Nephron progenitor cell (in vitro differentiated cells): ENCODE measurements at places on chromosomes 5 and 9.
A peak's percentile ranks its signal among the peaks of the same experiment; 100 is the strongest.

- no peak for DNase-seq
- no peaks in the 10 kb centered on the region for H3K36me3 ChIP-seq
- H3K27me3 ChIP-seq = peaks cover 28% of the 10 kb centered on the region
- no peaks in the 10 kb centered on the region for H3K4me1 ChIP-seq
Measured at GRCh38 chr5:170080217-170080616, 25.5 kb upstream of the FOXI1 start.

GRCh38 chr9:13942695-13943094 lies 371.2 kb downstream of the NFIB start:
- no peak overlapping the region for H3K4me3 ChIP-seq
- H3K27ac ChIP-seq = peak overlapping the region; percentile 92
- no peak for DNase-seq
- peaks cover 39% of the 10 kb centered on the region for H3K4me1 ChIP-seq

- H3K27me3 ChIP-seq = peaks cover 9% of the 10 kb centered on the region
- H3K4me1 ChIP-seq = peaks cover 7% of the 10 kb centered on the region
- no peak overlapping the region for H3K27ac ChIP-seq
- DNase-seq = no peak
- no peak overlapping the region for H3K4me3 ChIP-seq
- no peaks in the 10 kb centered on the region for H3K36me3 ChIP-seq
Measured at GRCh38 chr5:160448886-160449285, 27.2 kb downstream of the PTTG1 start.

DNA sequence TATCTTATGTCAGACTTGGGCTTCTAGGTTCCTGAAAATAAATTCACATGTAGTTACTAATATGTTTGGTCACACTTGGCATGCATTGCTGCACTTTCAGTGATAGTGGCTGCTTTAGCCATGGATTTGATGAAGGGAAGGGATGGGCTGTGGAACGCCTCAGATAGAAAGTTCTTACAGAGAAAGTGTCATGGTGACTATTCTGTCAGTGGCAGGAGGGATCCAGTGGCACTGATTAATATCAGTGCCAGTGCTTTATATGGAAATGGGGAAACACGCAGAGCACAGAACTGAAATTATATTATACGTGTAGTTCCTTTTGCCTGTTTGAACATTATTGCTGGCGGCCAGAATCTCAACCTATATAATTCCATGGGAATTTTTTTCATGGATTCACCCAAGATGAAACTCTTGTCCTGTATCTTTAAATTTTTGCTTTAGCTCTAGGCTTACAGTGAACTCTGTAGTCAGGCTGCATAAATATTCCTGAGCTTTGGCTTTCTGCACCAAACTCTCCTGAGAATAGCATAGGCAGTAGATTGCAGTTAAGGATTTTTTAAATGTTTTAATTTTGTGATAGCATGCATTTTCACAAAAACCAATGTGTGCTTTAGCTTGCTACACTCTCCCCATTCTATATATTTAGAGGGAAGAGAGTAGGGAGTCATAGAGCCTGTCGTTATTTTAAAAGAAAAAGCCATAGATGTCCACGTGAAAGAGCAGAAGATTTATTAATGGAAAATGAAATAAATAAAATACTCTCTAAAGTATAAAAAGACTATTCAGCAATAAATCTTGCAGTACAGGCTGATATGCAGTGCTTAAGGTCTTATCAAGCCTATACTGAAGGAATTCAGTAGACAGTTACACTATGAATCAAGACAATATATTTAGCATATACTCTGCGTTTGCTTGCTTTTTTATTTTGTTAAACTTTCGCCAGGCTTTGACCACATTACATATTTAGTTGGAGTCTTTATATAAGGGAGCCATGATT lies 98.7 kb downstream of the EDIL3 start:
- no peaks in the 10 kb centered on the region for H3K36me3 ChIP-seq
- no peak overlapping the region for H3K4me3 ChIP-seq
- H3K27ac ChIP-seq = no peak overlapping the region
- no peak for DNase-seq
- H3K4me1 ChIP-seq = peaks cover 18% of the 10 kb centered on the region

- H3K36me3 ChIP-seq = peaks cover 35% of the 10 kb centered on the region
- no peak for DNase-seq
- peak overlapping the region; percentile 80 for H3K27ac ChIP-seq
Measured at GRCh38 chr9:8815931-8816330, 1016.4 kb upstream of the DMAC1 start.

- H3K4me1 ChIP-seq = peaks cover 29% of the 10 kb centered on the region
- peaks cover 61% of the 10 kb centered on the region for H3K36me3 ChIP-seq
- DNase-seq = no peak
- no peak overlapping the region for H3K27ac ChIP-seq
- H3K27me3 ChIP-seq = peaks cover 3% of the 10 kb centered on the region
Measured at GRCh38 chr5:7755958-7756357, 95.0 kb downstream of the CFAP90 start.

DNA sequence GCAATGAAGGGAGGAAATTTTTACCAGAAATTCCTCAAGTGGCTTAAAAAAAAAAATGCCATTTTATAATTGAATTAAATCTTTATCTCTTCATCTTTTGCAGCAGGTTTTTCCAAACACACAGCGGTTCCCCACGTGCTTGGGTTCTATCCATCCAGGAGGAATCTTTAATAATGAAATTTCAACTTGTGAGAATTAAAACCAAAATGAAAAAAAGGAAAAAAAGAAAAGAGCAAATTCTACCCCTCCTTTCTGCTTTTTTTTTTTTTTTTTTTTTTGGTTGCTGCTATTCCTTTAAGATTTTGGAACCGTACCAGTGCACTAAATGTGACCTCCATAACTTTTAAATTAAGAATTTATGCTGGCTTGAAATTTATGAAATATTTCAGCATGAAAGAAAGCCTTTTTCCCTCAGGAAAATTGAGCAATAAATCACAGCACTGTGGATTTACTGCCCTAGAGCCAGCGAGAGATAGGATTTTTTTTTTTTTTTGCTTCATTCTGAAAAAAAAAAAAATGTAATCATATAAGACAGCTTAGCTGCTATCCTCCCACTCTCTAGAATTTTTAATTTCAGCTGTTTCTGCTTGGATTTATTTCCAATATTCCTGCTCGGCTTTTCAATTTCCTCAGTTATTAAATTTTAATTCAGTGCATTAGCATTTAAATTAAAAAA lies 88.5 kb downstream of the ZNF618 start:
- H3K36me3 ChIP-seq = peaks cover 63% of the 10 kb centered on the region
- DNase-seq = no peak
- H3K4me3 ChIP-seq = no peak overlapping the region
- H3K27ac ChIP-seq = no peak overlapping the region
- H3K4me1 ChIP-seq = peaks cover 22% of the 10 kb centered on the region
- H3K27me3 ChIP-seq = no peaks in the 10 kb centered on the region

DNA sequence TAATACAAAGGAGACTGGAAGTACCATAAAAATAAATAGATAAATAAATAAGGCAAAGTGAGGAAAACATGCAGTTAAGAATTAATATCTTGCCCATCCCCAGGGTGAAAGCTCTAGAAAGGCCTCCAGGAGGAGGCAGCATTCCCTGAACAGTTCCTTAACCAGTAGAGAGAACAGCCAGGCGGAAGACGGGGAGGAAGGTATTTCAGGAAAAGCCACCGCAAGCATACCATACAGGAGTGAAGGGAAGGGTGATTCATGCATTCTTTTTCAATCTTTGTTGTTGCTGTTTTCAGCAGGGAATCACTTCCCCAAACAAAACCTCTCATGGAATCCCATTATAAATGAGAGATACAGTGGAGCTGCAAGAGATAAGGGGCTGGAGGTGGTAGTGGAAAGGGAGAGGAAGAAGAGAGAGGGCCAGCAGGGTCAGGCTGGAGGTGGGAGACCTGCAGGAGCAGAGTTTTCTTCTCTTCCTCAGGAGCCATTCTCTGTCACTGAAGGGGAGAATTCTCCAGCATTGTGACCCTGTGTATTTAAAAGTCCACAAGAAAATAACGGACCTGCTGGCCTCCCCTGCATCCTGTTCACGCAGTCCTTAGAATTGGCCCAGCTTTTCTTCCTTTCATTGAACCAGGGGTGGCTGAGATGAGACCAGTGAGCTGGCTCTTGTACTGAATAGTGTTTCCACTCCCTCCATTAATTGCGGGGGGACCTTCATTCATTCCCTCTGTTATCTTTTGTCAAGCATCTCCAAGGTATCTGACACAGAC lies 255.9 kb downstream of the FAM114A2 start:
- no peak overlapping the region for H3K4me3 ChIP-seq
- peaks cover 15% of the 10 kb centered on the region for H3K4me1 ChIP-seq
- DNase-seq = no peak
- peaks cover 3% of the 10 kb centered on the region for H3K27me3 ChIP-seq

DNA sequence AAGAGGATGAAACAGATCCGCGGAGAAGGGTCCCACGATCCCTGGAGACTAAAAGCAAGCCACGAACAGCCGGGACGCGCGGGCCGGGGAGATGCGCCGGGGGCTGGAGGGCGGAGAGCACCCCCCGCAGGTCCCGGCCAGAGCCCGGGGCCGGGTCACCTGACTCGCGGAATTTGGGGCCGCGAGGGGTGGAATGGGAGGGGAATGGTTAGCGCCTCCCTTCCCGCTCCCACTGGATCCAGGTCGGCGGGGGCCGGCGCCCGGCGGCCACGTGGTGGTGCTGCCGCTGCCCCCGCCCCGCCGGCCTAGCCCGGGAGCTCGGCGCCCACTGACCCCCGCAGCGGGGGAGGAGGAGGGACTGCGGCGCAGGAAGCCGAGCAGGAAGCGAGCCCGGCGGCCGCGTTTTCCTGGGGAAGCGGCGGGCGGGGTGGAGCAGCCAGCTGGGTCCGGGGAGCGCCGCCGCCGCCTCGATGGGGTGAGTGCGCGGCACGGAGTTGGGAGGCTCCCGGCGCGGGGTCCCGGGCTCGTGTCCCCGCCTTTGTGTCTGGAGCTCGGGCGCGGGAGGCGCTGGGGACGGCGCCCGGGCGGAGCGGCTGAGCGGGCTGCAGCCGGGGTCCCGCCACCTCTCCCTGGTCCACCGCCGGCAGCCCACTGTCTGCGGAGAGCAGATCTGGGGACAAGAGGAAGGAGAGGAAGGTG lies at the start of gene RAI14:
RAI14 (plus strand) TSS at position 328 of the 699 bp plus-strand sequence. CDS start 30,592 bp downstream, outside the sequence.
- peaks cover 39% of the 10 kb centered on the region for H3K4me1 ChIP-seq
- H3K27ac ChIP-seq = peak within 1 kb of the TSS; percentile 5
- H3K27me3 ChIP-seq = peaks cover 26% of the 10 kb centered on the region
- peak within 1 kb of the TSS; percentile 94 for H3K4me3 ChIP-seq
- H3K36me3 ChIP-seq = peaks cover 5% of the 10 kb centered on the region
- DNase-seq = peak; percentile 85

DNA sequence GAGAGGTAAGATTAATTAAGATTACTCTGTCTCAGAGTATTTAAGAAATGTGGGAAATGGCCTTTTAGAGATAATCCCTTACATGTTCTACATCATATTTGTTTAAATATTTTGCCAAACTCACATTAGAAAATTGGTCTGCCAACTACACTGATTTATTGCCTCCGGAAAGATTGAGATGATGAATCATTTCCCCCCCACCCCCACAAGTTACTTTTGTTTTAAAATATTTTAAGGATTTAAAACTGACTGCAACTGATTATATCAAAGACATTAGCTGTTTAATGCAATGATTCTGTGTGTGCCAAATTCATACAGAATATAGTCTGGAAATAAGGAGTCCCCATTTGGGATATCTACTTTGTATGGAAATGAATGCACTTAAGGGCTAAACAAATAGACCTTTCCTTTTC lies 674.4 kb downstream of the PRR16 start:
- no peaks in the 10 kb centered on the region for H3K36me3 ChIP-seq
- no peak overlapping the region for H3K27ac ChIP-seq
- H3K4me1 ChIP-seq = no peaks in the 10 kb centered on the region
- H3K27me3 ChIP-seq = no peaks in the 10 kb centered on the region
- no peak for DNase-seq

DNA sequence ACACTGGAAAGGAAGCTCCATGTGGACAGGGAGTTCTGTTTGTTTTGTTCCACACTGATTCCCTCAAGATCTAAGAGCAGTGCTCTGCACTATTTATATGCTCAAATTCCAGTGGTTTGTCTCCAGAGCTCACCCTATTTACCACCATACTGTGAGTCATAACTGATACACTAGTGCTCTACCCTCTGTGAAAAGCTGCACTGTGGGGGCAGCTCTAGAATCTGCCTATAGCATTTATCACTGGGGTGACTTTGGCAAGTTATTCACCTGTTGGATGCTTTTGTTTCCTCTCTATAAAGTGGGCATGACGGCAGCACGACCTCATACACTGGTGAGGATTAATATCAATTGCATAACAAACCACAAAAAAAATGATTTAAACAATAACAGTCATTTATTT lies 307.8 kb downstream of the NR2F1-AS1 start:
- peaks cover 5% of the 10 kb centered on the region for H3K27me3 ChIP-seq
- H3K27ac ChIP-seq = no peak overlapping the region
- peaks cover 9% of the 10 kb centered on the region for H3K36me3 ChIP-seq
- no peak for DNase-seq
- H3K4me3 ChIP-seq = no peak overlapping the region
- H3K4me1 ChIP-seq = peaks cover 32% of the 10 kb centered on the region

GRCh38 chr9:74697535-74697934 lies 190.2 kb downstream of the TRPM6 start:
- no peaks in the 10 kb centered on the region for H3K27me3 ChIP-seq
- no peak overlapping the region for H3K4me3 ChIP-seq
- no peak overlapping the region for H3K27ac ChIP-seq
- no peaks in the 10 kb centered on the region for H3K4me1 ChIP-seq
- DNase-seq = no peak

- H3K4me1 ChIP-seq = no peaks in the 10 kb centered on the region
- H3K27ac ChIP-seq = no peak overlapping the region
- no peaks in the 10 kb centered on the region for H3K36me3 ChIP-seq
- no peak for DNase-seq
Measured at GRCh38 chr5:42374679-42375273, 48.5 kb upstream of the GHR start.

GRCh38 chr9:33623658-33624586 lies 99.9 kb downstream of the ANKRD18B start:
- no peak overlapping the region for H3K4me3 ChIP-seq
- H3K27me3 ChIP-seq = peaks cover 13% of the 10 kb centered on the region
- H3K36me3 ChIP-seq = no peaks in the 10 kb centered on the region
